ENCODE measurements at places on chromosomes 5 and 9.

DNA sequence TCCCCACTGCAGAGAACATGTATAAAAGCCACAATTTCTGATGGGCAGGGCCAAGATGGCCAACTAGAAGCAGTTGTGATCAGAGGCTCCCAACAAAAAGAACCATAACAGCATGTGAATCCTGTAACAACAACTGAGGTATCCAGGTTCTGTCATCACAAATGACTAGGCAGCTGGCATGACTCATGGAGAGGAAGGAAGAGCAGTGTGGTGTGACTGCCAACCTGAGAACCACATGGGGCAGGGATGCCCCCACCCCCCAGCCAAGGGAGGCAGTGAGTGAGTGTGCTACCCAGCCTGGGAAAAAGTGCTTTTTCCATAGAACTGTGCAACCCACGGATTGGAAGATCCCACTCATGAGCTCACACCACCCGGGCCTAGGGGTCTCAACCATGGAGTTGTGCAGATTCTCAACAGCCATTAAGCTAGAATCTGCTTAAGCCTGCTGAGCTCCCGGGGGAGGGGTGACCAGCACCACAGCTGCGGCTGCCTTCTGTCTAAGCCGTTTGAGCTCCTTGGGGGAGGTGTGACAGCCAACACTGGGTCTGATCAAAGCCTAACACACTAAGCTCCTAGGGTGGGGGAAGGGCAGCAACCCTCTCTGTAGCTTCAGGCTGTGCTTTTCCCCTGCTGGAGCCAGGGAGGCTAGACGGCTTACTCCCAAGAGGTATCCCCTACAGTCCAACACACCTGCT lies 80.1 kb upstream of the DMAC1 start:
- no peak for DNase-seq

- DNase-seq, result no peak
Measured at GRCh38 chr5:9350301-9350797, 195.5 kb downstream of the SEMA5A start.

- no peak for DNase-seq
Measured at GRCh38 chr5:95048628-95049027, 236.3 kb downstream of the MCTP1 start.

GRCh38 chr5:106380736-106381135 lies 1290.0 kb downstream of the EFNA5 start:
- DNase-seq, result no peak

GRCh38 chr5:74468421-74468820 lies 172.1 kb downstream of the ENC1 start:
- DNase-seq, result no peak

DNA sequence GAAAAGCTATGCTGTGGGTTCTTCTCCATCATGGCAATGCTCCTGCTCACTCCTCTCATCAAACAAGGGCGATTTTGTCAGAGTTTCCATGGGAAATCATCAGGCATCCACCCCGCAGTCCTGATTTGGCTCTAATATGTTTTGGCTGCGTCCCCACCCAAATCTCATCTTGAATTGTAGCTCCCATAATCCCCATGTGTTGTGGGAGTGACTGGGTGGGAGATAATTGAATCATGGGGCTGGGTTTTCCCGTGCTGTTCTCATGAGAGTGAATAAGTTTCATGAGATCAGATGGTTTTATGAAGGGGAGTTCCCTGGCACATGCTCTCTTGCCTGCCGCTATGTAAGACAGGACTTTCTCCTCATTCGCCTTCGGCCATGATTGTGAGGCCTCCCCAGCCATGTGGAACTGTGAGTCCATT lies 163.8 kb downstream of the GADD45G start:
- no peak for DNase-seq

Measured in activated B cell treated with CpG ODN at 0.5 μM for 24 hours (primary cell).